Pons (tissue), 1 donor: ENCODE measurements at places on chromosomes 2 and 18.

DNA sequence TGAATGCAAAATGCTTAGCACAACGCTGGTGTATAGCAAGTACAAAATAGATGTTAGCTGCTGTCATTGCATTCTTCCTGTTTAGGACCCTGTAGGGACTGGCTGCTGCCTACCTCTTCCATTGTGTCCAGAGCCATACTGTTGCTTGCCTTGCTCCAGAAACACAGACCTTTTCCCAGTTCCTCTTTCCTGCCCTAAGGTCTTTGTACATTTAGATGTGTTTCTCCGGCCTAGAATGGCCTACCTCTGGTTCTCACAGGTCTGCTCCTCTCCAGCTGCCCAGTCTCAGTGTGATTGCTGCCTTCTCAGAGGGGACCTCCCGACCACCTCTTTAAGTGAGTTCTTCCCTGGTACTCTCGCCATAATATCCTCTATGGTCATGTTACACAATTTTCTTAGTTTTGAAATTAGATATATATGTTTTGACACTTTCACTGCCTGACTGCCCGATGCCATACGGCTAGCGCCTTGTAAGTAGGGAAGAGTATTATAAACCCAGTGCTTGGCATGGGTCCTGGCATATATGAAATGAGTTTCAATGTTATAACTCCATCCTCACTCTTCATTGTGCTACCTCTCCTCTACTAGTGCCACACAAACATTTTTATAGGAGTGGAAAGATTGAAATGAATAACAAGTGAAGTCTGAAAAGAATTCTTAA lies 48.3 kb downstream of the RFTN2 start:
- DNase-seq = peak; percentile 20

- DNase-seq = no peak
Measured at GRCh38 chr2:25409468-25409867, 67.7 kb upstream of the DNMT3A start.

DNA sequence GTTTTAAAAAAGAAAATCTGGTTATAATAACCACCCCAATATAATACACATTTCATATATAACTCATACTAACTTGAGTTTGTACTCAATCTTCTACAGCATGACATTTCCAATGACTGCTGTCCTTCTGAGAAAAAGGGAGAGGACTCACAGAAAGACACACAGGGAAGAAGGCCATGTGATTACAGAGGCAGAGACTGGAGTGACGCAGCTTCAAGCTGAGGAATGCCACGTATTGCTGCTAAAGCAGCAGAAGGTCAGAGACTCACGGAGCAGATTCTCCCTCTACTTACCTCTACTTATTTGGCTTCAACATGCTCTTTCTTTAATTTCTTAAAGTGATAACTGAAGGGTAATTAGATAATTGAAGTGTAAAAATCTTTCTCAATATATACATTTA lies 753.5 kb upstream of the PKDCC start:
- DNase-seq = no peak

DNA sequence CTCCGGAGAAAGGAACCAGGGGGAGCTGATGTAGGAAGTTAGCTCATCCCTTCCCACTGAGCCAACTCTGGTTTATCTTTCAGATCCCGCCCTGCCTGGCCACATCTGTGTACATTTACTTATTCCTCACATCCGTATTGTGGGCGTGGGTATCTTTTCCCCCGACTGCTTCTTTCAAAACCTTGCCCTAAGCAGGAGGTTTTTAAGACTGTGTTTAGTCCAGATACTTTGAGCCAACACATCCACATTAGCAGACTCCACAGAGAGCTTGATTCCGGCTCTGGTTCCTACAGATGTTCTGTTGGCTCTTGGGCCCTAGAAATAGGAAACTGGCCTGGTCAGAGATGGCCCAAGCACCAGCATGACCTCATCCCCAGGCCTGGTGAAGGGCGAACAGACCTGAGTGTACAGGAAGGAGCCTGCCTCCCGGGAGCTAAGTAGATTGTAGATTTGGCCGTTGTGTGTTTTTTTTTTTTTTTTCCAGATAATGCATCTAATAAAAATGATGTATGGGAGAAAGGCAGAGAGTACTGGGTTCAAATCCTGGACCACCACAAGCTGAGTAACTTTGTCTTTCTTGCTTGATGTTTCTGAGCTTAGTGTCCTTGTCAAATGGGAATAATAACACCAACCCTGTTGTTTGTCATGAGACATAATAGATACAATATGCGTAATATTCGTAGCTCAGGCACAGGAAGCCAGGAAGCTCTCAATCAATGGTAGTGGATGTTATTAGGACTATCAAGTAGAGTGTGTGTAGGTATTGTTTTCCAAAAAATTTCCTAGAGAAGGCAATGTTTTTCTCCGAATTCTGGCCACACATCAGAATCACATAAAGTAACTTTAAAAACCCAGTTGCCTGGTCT lies 92.3 kb downstream of the PRKCE start:
- DNase-seq = no peak

- no peak for DNase-seq
Measured at GRCh38 chr2:120236791-120237190, 13.6 kb upstream of the TMEM185B start.

DNA sequence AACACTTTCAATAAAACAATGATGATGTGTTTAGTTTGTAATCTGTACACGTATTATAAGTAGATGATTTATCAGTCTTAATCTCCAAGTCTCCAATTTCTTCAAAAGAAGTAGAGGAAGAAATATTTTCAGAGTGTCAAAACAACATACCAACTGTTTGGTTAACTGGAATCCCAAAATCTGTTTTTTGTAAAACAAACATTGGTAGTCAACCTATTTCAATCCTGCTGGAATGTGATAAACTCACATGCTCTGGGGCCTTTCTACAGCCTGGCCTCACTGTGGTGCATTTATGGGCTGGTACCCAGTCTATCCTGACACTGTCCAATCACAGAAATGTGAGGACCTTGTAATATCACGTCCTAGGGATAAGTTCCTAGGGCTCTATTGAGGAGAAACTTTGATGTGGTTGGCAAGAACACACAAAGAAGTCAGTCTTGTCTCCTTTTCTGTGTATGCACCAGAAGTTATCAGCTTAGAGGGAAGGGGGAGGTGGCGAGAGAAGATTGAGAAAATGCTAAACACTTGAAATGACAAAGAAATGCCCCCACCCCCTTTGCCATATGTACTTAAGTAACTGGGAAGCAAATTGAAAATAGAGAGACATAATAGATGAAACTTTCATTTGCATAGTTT lies 47.2 kb downstream of the PRKRA start:
- DNase-seq = no peak

DNA sequence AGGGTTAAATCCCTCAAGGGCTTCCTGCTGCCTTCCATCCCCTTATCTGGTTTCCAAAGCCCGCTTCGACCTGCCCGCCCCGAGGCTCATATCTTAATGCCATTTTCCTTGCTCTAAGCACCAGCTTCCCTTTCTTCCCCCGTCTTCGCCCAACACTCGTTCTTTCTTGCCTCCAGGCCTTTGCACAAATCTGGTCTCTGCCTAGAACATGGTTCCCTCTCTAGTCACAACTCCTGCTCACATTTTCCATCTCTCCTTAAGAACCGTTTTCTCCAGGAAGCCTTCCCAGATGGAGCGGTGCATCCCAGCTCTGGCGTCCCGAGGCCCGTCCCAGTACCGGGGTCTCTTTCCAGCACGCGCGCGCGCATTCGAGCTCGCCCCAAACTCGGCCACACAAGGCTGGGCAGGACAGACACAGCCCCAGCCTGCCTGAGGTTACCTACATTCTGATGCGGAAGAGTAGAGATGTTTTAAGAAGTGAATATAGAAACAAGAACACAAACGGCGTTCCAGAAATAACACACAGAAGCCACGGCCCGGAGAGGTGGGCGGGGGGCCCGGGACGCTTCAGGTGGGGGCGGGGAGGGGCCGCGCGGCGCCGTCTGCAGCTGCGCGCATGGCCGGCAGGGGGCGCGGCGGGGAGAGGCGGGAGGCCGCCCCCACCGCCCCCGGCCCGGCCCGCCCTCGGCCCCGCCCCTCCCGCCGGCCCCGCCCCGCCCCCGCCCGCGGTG lies at the start of gene DGKD:
DGKD (plus strand) TSS at position 726 of the 731 bp plus-strand sequence. CDS start 25 bp downstream, outside the sequence.
- no peak for DNase-seq

GRCh38 chr2:169164311-169164710 lies 94.9 kb downstream of the DHRS9 start:
- DNase-seq = no peak

- no peak for DNase-seq
Measured at GRCh38 chr2:232341739-232342126, 36.8 kb upstream of the ALPP start.

GRCh38 chr2:109171444-109172334 lies 42.7 kb downstream of the SH3RF3 start:
- DNase-seq = no peak

- no peak for DNase-seq
Measured at GRCh38 chr18:44988821-44989587, 308.3 kb downstream of the SETBP1 start.

GRCh38 chr2:109727929-109728447 lies 66.1 kb upstream of the RGPD5 start:
- DNase-seq = no peak

DNA sequence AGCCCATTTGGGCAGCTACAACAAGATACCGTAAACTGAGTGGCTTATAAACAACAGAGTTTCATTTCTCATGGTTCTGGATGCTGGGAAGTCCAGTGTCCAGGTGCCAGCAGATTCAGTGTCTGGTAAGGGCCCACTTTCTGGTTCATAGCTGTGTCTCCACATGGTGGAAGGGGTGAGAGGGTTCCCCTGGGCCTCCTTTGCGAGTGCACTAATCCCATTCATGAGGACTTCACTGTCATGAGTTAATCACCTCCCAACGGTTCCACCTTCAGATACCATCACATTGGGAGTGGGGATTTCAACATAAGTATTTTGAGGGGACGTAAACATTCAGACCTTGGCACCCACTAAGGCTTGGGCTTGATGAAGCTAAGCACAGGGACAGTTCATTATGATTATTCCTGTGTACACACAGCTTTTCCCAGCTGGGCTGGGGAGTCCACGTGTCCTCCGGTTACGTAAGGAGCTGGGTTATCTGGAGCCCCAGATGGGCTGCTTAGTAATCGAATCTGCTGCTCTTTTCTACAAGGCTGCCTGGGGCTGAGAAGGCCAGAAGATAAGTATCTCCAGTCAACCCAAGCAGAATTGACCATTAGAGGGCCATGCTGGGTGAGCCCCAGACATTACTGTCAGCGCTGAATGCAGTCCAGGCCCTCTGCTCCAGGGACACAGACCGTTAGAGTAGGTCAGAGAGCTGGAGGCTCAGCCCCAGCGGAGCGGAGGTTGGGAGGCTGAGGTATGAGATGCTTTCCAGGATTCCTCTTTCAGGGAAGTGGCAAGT lies 42.7 kb downstream of the EPAS1 start:
- DNase-seq = no peak

- no peak for DNase-seq
Measured at GRCh38 chr2:24886126-24886501, 33.9 kb downstream of the ADCY3 start.

DNA sequence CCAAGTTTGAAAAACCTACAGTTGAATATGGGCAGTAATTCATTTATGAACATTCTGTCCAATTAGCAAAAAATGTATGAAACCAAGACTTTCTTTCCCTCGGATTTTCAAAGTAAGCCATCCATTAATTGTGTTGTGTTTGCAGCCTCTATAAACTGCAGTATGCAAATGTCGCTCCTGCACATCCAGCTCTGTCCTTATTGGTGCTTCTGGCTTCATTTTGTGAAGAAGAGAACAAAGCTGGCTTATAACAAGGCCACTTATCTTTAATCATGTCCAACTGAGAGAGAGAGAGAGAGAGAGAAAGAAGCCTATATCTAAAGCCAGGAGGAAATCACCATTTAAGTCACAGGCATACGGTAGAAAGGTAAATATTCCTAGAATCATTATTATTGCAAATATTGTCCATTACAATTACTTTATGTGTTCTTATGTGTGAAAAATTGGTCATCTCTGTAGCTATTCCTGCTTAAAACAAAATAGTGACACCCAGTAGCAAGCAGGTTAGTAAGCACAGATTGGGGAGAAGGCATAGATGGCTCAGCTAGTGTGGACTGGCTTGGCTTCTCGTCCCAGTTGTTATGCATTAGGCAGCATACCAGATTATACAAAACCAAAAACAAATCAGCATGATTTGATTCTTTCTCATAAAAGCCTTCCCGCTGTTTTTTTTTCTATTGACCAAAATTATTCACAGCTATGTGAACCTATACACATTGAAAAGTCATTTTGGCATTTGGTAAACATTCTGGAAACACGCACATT lies 726.4 kb upstream of the SOX11 start:
- no peak for DNase-seq

GRCh38 chr2:239729681-239730566 lies 295.2 kb downstream of the NDUFA10 start:
- DNase-seq = no peak

- peak; percentile 54 for DNase-seq
Measured at GRCh38 chr2:55155206-55155605, 76.9 kb downstream of the CLHC1 start.

DNA sequence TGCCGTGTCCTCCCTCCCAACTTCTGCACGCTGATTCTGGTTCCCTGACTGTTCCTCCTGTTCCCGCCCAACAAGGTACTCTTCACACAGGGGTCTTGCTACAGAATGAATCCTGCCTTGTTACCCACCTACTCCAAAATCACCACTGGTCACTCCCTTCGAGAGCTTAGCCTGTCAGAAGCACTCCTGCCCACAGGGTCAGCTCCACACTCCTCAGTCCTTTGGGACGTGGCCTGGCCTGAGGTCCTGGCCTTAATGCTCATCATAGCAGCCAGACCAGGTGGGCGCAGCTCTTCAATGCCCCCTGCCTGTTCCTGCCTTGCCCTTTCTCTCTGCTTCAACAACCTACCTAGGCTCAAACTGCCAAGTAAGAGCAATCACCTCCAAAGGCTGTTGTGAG lies 27.8 kb upstream of the ID2 start:
- DNase-seq = no peak
